ENCODE measurements at places on chromosomes 1 and 21. TPM values are rescaled to one million over a fixed set of nuclear protein-coding genes. Genes with fewer than 3 reads are reported as not detected.
A peak's percentile ranks its signal among the peaks of the same experiment; 100 is the strongest.

GRCh38 chr1:218664385-218665170 is 319.4 kb downstream of the TGFB2 start:
- no peak for DNase-seq

- DNase-seq: no peak
These were observed 265.9 kb upstream of the C1orf105 start for GRCh38 chr1:172154551-172154950.

- DNase-seq: no peak
These were observed 1.6 kb upstream of the EGLN1 start for GRCh38 chr1:231423648-231424047.

GRCh38 chr1:58437623-58438022 is 108.9 kb downstream of the OMA1 start:
- no peak for DNase-seq

DNA sequence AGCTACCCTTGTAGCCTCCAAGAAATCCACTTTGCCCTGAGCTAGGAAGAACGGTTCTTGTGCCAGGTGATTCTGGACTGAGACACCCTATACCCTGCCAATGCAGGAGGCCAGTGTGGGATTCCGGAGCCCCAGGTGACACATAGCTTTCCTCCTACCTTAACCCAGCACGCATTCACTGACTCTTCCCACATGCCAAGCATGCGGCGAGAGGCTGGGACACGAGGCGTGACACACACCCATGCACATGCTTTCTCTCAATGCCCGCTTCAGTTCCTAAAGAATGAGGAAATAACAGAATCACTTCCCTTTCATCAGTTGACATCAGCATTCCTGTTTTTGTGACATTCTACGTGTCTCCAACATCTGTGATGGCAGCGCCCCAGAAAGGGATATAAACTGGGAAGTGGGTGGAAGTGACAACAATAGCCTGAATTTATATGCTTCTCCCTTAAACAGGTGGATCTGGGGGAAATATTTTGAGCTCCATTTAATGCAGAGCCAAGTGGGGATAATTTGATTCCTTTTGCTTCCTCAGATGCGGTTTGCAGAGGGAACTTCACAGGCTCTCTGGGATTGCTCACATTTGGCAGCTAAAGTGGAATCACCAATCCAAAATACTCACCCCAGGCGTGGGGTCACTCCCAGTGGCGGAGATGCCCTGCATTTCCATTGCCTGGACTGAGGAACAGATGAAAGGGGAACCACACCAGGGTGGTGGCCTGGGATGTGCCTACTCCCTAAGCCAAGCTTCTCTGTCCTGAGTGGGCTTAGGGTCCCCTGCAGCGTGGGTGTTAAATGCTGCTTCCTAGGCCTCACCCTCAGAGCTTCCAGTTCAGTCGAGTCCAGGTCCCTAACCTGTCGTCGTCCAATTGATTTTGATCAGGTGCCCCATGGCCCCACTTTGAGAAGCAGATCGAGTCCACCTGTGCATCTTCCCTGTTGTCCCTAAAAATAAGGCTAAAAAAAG is 445.1 kb downstream of the SIPA1L2 start:
- no peak for DNase-seq

DNA sequence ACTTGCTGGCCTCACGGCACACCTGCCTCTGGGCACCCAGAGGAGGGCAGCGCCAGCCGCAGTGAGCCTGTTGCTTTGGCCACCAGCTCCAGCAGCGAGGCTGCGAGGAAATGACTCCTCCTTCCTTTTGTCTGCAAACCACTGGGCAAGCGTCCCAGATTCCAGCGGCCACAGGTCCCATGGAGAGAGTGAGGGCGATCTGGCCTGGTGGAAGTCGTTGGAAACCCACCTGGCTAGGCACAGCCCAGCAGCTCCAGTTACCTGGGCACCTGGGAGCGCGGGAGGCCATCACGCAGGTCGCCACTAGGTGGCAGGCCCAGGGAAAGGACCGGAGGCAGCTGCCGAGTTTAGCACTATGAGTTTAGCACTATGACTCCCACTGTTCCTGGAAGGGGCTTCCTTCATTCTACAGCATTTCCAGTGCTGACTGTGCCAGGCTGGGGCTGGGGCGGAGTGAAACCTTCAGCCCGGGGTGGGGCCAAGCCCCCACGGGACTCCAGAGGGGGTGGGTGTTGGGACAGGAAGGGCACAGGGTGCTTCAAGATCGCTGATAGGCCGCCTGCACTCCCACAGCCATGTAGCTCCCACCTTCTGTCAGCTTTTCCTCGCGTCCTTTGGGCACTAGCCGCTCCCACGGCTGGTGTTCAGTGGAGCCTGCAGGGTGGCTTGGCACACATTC is 1.1 kb upstream of the ESPN start:
- DNase-seq: peak; percentile 47

- DNase-seq: no peak
These were observed 34.3 kb downstream of the FAM78B start for GRCh38 chr1:166132496-166132895.

GRCh38 chr1:8357329-8358101 is 39.6 kb downstream of the SLC45A1 start:
- DNase-seq: no peak

GRCh38 chr1:79945391-79945790 is 938.9 kb upstream of the ADGRL4 start:
- DNase-seq: no peak

The HLX gene
- total RNA-seq: 2.4 TPM

The OR10Z1 gene
- total RNA-seq: under 0.01 TPM

The DENND2C gene
- 0.47 TPM for total RNA-seq

The SH2D5 gene
- total RNA-seq: 0.14 TPM

The KRTAP19-1 gene
- total RNA-seq: not detected

The AZIN2 gene
- 1.7 TPM for total RNA-seq

Measured in thymus (tissue), 14 donors.